ENCODE measurements at places on chromosomes 3 and 15.

DNA sequence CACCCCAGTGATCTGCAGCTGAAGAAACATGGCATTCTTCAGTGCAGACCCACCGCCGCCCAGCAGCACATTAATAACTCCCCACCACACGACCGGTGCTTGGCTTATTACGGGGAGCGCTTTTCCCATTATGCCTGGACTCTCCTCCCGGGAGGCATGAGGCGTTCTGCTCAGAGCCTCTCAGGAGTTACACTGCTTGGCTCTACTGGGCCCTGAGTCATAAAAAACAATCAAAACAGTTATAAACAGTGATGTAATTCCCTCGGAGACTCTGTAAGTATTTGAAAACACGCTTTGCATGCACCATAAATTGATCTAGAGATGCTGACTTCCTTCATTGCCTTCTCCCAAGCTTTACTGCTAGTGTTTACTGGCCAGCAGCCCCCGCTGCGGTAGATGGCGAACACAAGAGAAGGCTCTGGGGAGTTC, 77.1 kb upstream of the SNRPA1 start:
- DNase-seq: no peak

DNA sequence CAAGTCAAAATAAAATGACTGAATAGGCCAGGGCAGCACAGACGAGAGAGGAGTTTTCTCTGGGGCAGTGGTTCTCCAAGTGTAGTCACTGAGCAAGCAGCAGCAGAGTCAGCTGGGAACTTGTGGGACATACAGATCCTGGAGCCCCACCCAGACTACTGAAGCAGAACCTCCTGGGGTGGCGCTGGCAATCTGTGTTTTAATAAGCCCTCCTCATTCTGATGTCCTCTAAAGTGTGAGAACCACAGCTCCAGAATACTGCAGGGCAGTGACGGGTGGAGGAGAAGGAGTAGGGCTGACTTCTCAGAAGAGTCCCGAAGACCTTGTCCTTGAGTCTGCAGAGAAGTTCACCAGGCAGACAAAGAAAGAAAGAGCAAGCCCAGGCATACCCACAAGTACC, 251.3 kb upstream of the HES1 start:
- DNase-seq: no peak

GRCh38 chr3:81581966-81582599, 179.4 kb downstream of the GBE1 start:
- DNase-seq: no peak

- no peak for DNase-seq
Observed at GRCh38 chr3:37571269-37571668, 290.4 kb upstream of the CTDSPL start.

DNA sequence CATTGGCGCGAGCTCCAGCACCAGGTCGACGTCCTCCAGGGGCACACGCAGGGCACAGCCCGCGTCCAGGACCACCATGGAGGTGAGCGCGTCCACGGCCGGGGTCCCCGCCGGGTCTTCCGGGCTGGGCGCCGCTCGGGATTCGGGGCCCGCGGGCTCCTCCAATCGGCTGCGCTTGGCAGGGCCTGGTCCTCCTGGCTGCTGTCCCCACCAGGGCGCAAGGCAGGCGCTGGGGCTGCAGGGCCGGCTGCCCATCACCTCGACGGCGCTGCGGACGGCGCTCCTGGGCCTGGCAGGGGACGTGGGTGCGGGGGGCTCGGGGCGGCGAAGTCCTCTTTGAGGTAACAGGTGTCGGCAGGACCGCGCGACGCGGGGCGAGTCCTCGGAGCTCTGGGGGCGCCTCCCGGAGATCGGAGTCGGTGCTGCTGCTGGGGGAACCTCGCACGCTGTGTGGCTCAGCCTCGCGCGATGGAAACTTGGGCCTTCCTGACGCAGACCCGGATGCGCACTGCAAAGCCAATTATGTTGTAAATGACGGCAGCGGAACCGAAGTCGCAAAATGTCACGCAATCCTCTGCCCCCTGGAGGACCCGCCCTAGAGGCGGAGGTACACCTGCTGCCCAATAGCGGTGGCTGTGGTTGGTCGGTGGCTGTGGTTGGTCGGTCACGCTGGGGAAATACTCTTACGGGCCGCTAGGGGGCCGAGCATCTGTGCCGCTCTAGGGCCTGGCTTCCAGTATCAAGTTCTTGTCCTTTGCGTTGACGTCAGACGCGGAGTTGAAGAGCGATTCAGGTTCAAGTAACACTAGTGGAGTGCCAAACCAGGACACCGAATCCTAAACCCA, at the start of gene PRR23C:
Gene PRR23C, minus strand, starts transcription at position 527 of the 845 bp plus-strand sequence. Its CDS starts 272 bp downstream, at position 255.
- no peak for DNase-seq

DNA sequence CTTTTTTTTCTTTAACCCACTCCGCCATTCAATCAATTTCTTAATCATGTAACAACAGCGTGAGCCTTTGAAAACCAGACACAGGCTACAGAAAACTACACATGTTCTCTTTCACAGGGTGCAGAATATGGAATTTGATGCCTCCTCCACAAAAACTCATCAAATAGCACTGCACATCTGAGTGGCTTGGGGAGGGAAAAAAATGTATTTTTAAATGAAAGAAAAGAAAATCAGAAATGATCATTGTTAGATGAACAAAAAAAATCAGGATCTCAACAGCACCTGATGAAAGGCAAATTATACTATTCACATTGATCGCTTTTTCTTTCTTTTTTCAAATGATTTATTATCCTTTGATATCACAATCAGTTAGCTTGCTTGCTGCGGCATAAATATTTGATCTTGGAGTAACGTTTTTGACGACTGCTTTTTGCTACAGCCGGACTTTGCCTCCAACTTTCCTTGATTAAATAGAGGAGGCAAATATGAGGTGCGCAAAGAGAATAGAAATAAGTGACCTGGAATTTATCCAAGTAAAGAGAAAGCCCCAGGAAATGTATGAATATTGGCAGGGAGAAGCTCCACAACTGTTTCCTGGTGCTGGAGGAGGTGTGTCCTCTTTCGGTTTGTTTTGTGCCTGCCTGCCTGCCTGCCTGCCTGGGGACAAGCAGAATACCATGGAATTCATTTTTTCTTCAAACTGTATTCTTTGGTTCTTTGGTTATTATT, 63.1 kb downstream of the EDEM1 start:
- DNase-seq: no peak

DNA sequence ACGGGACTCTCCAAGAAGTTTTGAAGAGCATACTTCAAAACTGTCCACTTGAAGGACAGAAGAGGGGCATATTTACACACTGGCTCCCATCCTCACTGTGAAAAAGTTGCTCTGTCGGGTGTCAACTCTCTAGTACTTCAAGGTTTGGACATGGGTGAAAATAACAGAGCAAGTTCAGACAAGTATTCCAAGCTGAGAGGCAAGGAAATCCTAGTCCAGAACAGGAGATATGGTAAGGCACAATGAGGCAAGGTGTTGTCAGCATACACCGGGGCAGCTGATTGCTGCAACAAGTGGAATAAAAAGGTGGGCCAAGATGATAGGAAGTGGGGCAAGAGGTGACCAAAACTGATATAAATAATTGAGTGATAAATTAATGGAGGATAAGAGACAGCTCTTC, 4.8 kb upstream of the TFDP2 start:
- no peak for DNase-seq

Data from activated CD4-positive, alpha-beta T cell treated with anti-CD3 and anti-CD28 coated beads for 4 hours (primary cell).